Lower lobe of right lung (tissue), 2 donors: ENCODE measurements at places on chromosomes 1 and 21. TPM values are rescaled to one million over a fixed set of nuclear protein-coding genes. Genes with fewer than 3 reads are reported as not detected.

Gene WNT4
- total RNA-seq, result 3.8 TPM

DNA sequence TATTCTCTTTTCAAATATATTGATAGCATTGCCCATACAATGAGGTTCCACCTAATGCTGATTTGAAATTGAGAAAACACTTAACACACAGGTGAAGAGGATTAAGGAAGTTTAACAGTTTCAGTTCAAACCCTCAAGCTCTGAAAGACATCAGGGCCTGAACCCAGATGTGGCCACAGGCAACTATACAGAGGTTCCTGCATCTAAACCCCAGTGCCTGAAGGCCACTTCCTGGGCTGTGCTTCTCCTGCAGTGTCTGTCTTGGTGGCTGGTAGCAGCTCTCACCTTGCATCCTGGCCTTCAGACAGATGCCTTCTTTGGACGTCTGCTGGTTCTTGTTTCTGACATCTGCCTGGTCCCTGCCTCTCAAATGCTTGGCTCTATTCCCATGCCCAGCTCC, 25.1 kb upstream of the NGF start:
- H3K36me3 ChIP-seq, result no peaks in the 10 kb centered on the region
- peaks cover 6% of the 10 kb centered on the region for H3K4me1 ChIP-seq
- DNase-seq, result no peak
- no peaks in the 10 kb centered on the region for H3K27me3 ChIP-seq
- H3K27ac ChIP-seq, result no peak overlapping the region

- no peaks in the 10 kb centered on the region for H3K4me1 ChIP-seq
- H3K27ac ChIP-seq, result no peak overlapping the region
- H3K4me3 ChIP-seq, result no peak overlapping the region
- no peaks in the 10 kb centered on the region for H3K36me3 ChIP-seq
Observed at GRCh38 chr1:64100791-64101190, 102.6 kb upstream of the UBE2U start.

Gene LINGO4
- 0.50 TPM for total RNA-seq

GRCh38 chr1:34786521-34787325, 5.7 kb downstream of the GJB3 start:
- no peaks in the 10 kb centered on the region for H3K36me3 ChIP-seq
- no peak overlapping the region for H3K4me3 ChIP-seq
- peaks cover 6% of the 10 kb centered on the region for H3K4me1 ChIP-seq

Gene CEP170
- total RNA-seq, result 106 TPM

- peaks cover 24% of the 10 kb centered on the region for H3K4me1 ChIP-seq
- H3K27me3 ChIP-seq, result no peaks in the 10 kb centered on the region
- no peak for DNase-seq
Observed at GRCh38 chr1:159071970-159072582, 4.5 kb downstream of the AIM2 start.

DNA sequence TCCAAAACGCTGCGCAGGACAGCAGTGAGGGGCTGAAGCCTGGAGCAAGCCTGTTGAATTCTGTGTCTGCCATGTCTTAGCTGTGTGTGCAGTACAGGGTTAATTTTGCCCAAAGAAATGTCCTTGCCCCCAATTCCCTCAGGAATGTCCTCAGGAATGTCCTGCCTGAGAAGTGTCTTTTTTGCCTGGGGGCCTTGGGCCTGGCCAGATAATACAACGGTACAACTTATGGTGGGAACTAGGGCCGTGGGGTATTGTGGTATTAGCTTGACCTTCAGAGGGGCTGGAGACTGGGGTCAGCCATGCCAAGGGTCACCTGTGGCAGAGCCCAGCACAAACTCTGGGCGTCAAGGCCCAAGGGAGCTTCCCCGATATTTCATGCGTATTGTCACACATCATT, 107.7 kb downstream of the AJAP1 start:
- no peaks in the 10 kb centered on the region for H3K36me3 ChIP-seq
- H3K27ac ChIP-seq, result no peak overlapping the region
- H3K4me1 ChIP-seq, result no peaks in the 10 kb centered on the region
- no peak overlapping the region for H3K4me3 ChIP-seq

GRCh38 chr21:35469498-35469897, 420.4 kb upstream of the RUNX1 start:
- H3K27me3 ChIP-seq, result no peaks in the 10 kb centered on the region
- H3K27ac ChIP-seq, result no peak overlapping the region
- H3K4me3 ChIP-seq, result no peak overlapping the region
- H3K4me1 ChIP-seq, result no peaks in the 10 kb centered on the region
- no peak for DNase-seq

DNA sequence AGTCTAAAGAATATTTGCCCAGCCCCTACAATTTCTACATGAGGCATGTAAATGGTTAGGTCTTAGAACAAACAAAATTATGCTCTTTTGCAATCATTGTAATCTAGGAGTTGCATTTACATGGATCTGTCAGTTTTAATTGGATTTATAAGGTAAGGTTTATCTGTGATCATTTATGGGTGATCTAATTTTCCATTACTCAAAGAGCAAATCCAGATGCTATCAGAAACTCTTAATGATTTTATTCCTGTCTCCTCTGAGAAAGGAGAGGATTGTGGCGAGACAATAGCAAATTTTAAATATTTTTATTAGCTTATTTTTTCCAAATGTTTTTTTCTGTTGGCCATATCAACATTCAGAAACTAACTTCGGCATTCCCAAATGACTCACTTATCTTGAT, 14.2 kb upstream of the NEGR1 start:
- DNase-seq, result no peak
- H3K27me3 ChIP-seq, result no peaks in the 10 kb centered on the region
- H3K4me3 ChIP-seq, result no peak overlapping the region
- H3K27ac ChIP-seq, result no peak overlapping the region
- H3K4me1 ChIP-seq, result no peaks in the 10 kb centered on the region

- DNase-seq, result no peak
- H3K27ac ChIP-seq, result no peak overlapping the region
- H3K27me3 ChIP-seq, result no peaks in the 10 kb centered on the region
- no peaks in the 10 kb centered on the region for H3K4me1 ChIP-seq
Observed at GRCh38 chr1:167899253-167899681, 14.7 kb downstream of the ADCY10 start.

DNA sequence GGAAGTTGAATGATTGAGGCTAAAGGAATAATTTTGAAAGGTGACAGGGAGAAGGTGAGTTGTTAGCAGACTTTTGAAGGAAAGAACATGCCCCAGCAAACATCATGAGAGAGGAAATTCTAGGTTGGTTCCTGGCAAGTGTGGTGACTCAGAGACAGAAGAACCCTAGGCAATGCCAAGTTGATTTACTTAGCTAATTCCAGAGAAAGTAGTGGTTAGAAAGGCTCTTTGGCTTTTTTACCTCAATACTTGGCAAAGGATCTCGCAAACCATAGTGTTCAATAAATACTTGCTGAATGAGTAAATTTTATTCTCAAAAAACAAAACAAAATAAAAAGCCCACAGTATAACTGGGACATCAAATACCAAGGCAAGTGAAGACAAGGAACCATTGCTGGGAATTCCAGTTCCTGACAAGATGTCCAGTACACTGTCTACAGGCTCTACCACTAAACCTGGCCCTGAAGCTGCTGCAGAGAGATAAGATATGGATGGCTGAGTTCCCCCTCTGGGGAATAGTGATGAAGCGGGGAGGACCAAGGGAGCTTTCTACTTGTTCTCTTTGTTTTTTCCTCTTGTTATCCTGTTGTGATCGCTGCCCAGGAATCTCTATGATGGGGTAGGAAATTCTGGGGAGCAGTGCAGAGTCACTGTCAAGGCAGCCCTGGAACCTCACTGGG, 48.2 kb downstream of the IL12RB2 start:
- no peaks in the 10 kb centered on the region for H3K36me3 ChIP-seq
- no peak overlapping the region for H3K27ac ChIP-seq
- no peaks in the 10 kb centered on the region for H3K4me1 ChIP-seq
- H3K27me3 ChIP-seq, result no peaks in the 10 kb centered on the region

DNA sequence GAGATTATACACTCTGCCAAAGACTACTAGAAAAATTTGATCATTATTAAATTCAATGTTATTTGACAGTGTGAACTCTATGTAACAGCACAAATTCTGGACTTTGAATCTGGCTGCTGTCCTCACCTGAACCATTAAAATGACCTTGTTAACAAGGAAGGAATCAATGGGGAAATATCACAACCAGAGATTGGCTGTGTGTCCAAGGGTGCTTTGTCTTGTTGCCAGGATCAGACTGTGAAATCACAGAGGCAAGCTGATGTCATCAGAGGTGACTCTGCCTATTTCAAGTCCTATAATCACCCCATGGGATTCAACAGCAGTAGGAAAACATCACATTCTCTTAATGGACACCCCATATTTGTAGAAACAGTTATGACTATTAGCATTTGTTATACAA, 46.8 kb downstream of the ADAMTS5 start:
- H3K4me3 ChIP-seq, result no peak overlapping the region
- H3K4me1 ChIP-seq, result no peaks in the 10 kb centered on the region
- H3K27me3 ChIP-seq, result no peaks in the 10 kb centered on the region
- no peaks in the 10 kb centered on the region for H3K36me3 ChIP-seq
- DNase-seq, result no peak

DNA sequence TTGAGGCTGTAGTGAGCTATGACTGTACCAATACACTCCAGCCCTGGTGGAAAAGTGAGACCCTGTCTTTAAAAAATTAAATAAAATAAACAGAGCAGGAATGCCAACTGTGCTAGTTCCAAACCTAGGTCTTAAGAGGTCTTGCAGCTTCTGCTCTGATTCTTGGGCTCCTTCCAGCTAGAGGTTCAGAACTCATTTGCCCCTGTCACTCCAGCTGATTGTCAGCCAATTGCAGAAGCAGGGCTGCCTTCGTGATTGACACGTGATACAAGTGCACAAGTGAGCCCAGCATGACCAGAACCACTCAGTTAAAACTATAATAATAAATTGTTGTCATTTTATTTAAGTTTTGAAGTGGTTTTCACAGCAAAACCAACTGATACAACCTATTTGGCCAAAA, 298.4 kb downstream of the USP25 start:
- H3K27me3 ChIP-seq, result no peaks in the 10 kb centered on the region
- no peak overlapping the region for H3K4me3 ChIP-seq
- DNase-seq, result no peak
- H3K4me1 ChIP-seq, result no peaks in the 10 kb centered on the region
- H3K36me3 ChIP-seq, result no peaks in the 10 kb centered on the region
- no peak overlapping the region for H3K27ac ChIP-seq

DNA sequence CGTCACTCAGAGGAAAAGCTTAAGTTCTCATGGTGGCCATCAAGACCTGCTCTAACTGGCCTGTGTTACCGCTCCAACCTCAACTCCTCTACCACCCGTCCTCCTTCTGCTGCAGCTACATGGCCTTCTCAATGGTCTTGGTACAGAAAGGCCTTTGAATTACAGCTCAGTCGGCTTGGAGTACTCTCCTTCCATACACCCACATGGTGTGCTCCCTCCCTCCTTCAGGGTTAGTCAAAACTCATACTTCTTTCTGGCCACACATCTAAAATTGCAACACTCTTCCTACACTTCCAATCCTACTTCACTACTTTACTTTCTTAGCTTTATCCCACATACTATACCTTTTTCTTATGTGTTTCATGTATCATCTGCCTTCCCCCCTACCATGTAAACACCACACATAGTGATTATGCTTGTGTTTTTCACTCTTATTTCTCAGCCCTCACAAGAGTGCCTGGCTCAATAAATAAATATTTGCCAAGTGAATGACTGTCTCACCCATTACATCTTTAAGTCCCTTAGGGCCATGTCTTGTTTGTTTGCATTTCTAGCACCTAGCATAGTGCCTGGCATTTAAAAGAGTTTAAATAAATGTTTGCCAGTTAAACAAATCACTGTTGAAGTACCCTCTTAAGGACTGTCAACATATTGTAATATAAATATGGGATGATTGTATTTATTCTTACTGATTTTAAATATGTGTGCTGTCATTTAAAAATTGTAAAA, 37.6 kb upstream of the HMCN1 start:
- H3K4me1 ChIP-seq, result peaks cover 21% of the 10 kb centered on the region
- no peak overlapping the region for H3K27ac ChIP-seq
- no peak overlapping the region for H3K4me3 ChIP-seq
- no peaks in the 10 kb centered on the region for H3K36me3 ChIP-seq
- no peak for DNase-seq
